ENCODE measurements at places on chromosomes 1 and 21.
A peak's percentile ranks its signal among the peaks of the same experiment; 100 is the strongest.

DNA sequence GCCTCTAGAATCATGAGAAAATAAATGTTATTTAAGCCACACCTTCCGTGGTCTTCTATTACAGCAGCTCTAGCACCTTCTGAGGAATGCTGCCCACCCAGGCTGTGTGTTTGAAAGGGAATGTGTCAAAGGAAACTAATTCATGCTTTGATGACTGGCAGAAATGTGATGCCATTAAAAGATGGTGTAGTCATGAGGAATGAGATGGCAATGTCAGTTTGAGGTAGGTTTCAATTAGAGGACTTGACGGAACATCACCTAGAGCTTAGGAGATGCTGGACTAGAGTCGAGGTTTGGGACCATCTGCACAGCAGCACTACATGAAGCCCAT lies 10.6 kb downstream of the PDZK1 start:
- no peak for DNase-seq

- DNase-seq: no peak
Measured at GRCh38 chr21:45269861-45270260, 17.8 kb downstream of the POFUT2 start.

- DNase-seq: no peak
Measured at GRCh38 chr1:247204177-247204647, 32.4 kb upstream of the ZNF124 start.

GRCh38 chr1:166176416-166176815 lies 9.6 kb upstream of the FAM78B start:
- DNase-seq: no peak

- DNase-seq: no peak
Measured at GRCh38 chr21:23951251-23951650, 1656.0 kb downstream of the MRPL39 start.

DNA sequence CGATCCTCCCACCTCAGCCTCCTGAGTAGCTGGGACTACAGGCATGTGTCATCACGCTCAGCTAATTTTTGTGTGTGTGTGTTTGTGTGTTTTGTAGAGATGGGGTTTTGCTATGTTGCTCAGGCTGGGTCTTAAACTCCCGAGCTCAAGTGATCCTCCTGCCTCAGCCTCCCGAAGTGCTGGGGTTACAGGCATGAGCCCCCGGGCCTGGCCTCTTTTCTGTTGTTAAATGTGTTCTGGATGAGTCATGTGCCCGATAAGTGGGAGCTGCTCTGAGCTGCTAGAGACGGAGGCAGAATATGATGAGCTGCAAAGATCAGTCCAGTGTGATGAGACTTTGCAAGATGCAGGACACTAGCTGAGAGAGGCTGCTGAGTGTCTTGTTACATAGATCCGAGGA lies 75.5 kb downstream of the VPS13D start:
- no peak for DNase-seq

DNA sequence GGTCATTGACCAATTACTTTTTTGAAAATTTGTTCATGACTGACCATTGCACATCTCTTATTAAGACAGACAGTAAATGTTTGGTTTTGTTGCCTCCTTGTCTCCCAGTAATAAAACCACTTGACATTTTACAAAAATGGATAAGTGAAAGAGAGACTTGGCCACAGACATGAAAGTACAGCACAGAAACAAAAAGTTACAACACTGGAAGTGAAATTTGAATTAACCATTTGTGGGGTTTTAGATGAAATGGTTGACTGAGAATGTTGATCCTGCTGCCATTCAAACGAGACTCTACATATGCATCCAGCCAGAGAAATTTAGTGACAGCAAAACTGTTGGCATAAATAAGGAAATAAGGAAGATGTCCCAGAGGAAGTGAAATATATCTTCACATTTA lies 79.3 kb upstream of the B3GALT2 start:
- DNase-seq: no peak

GRCh38 chr1:13735168-13735930 lies 35.4 kb downstream of the PRDM2 start:
- DNase-seq: no peak

GRCh38 chr1:41943717-41944116 lies 25.0 kb upstream of the HIVEP3 start:
- DNase-seq: no peak

DNA sequence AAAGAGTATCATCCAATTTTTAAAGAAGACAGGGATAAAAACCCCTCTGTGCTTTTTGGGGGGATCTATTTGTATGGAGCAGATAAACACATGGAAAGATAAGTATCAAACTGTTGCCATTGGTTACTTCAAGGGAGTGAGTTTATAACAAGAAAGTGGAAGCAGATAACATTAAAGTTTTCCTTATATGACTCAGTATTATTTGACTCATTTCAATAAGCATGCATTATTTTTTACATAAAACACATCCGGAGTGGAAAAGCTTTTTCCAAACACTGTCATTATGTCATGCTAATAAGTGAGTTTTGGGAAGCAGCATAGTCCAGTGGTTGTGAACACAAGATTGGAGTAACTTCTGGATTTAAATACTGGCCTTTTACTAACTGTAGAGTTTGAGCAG lies 452.2 kb downstream of the LTN1 start:
- DNase-seq: no peak

- no peak for DNase-seq
Measured at GRCh38 chr1:19618428-19618827, 25.7 kb upstream of the NBL1 start.

DNA sequence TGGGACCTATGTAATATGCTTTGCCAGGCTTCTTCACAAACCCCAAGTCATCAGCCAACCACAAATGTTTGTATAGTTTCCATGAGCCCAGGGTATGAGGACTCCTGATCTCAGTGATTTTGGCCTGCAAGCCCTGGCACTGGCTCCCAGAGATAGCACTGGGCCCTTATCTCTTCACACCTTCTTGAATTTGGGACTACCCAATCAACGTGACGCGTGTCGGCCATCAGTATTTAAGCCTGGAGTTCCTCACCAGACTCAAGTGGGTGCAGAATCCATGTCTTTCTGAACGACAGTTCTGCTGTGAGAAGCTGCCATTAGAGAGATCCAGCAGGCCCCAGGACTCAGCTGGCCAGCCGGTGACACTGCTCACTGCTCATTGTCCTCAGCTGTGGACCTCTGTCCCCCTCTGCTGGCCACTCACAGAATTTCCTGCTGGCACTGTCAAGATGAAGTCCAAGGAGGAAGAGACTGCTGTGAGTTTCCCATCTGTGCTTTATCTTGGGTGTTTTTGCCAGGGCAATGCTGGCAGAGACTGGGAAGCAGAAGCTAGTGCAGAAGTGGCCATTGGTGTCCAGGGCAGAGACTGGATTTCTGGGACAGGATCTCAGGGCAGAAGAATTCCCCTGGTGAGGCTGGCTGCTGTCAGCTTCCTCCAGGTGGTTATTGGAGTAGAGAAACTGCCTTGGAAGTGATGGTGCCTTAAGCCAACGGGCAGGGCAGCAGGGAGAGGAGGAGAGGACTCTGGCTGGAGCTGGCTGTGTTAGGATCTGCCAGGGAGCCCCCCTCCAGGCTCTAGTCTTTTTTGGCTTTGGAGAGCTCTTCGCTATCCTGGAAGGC lies 28.4 kb downstream of the TMCC2 start:
- DNase-seq: peak; percentile 62

- DNase-seq: no peak
Measured at GRCh38 chr1:2643414-2644077, 10.7 kb upstream of the MMEL1 start.

DNA sequence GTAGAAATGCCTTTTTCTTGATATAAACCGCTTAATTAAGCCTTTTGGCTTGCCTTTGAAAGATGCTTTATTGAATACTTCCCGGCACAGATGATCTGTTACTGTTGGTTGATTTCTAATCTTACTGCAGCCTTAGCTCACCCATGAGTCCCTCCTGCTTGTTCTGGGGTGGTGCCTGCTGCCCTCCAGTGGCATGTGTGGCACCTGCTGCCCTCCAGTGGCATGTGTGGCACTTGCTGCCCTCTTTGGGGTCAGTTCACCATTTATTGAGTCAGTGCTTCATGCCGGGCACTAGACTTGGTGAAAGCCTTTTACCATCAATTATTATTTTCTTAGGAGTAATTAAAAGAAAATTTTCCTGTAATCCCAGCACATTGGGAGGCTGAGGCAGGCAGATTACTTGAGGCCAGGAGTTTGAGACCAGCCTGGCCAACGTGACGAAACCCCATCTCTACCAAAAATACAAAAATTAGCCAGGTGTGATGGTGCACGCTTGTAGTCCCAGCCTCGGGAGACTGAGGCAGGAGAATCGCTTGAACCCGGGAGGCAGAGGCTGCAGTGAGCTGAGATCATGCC lies 54.3 kb downstream of the ADARB1 start:
- DNase-seq: peak; percentile 56

DNA sequence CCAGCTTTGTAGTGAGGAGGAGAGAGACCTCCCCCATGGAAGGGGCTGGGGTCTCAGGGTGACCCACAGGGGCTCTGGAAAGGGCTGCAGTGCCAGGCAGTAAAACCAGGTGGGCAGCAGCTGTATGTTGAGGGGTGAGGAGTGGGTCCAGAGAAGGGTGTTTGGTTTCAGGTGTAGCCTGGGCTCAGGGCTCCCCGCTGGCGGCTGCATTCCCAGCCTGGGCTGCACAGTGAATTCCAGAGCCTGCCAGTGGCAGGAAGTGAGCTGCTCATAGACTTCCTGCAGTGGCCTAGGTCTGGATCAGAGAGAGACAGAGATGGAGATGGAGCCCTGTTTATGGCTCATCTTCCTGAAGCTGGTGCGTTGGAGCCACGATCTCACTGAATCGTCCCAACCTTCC lies 356.4 kb downstream of the PTPRU start:
- DNase-seq: no peak

- no peak for DNase-seq
Measured at GRCh38 chr1:16978567-16979474, 1.6 kb downstream of the MFAP2 start.

DNA sequence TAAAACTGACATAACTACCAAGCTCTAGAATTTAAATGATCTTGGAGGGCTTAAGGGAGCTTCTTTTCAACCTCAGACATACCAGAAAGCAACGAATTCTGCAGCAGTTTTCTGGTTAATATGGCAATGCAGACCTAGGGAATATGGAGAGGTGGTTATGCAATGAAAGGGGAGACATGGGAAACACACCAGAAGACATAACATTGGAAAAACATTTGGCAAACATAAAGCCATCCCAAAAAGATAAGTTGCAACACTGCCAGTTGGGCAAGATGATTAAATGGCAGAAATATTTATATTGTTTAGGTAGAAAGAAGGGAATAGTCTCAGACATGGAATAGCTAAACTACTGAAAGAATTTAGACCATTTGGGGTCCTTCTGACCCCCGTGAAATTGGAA lies 104.5 kb downstream of the KCNJ6 start:
- no peak for DNase-seq

GRCh38 chr1:51071291-51072042 lies 30.6 kb upstream of the C1orf185 start:
- no peak for DNase-seq

- DNase-seq: no peak
Measured at GRCh38 chr1:227058321-227058751, 118.2 kb downstream of the COQ8A start.

- no peak for DNase-seq
Measured at GRCh38 chr1:161502181-161502580, 3.1 kb upstream of the FCGR2A start.

- no peak for DNase-seq
Measured at GRCh38 chr21:20760221-20760620, 238.0 kb upstream of the NCAM2 start.

- no peak for DNase-seq
Measured at GRCh38 chr1:232238009-232238408, 391.9 kb downstream of the SIPA1L2 start.

DNA sequence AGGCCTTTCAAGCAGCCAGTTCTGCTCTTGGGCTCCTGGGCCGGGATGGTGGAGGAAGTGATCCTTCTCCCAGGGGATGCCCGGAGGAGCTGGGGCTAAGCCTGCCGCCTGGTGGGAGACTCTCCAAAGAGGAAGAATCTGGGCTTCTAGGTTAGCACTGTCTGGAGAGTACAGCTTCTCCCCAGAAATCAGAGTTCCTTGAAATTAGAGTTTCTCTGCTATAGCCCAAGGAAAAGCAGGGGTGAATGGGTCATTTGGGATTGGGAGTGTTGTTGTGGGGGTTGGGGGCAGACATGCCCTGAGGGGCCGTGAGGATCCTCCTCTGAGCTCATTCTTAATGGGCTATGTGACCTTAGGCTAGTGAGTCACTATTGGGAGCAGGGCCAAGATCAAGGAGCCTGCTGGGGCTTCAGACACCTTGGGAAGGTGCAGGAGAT lies 6.5 kb downstream of the LGR6 start:
- DNase-seq: no peak

- DNase-seq: no peak
Measured at GRCh38 chr1:70057500-70057899, 147.9 kb downstream of the LRRC40 start.

GRCh38 chr1:232316864-232317263 lies 313.1 kb downstream of the SIPA1L2 start:
- no peak for DNase-seq

DNA sequence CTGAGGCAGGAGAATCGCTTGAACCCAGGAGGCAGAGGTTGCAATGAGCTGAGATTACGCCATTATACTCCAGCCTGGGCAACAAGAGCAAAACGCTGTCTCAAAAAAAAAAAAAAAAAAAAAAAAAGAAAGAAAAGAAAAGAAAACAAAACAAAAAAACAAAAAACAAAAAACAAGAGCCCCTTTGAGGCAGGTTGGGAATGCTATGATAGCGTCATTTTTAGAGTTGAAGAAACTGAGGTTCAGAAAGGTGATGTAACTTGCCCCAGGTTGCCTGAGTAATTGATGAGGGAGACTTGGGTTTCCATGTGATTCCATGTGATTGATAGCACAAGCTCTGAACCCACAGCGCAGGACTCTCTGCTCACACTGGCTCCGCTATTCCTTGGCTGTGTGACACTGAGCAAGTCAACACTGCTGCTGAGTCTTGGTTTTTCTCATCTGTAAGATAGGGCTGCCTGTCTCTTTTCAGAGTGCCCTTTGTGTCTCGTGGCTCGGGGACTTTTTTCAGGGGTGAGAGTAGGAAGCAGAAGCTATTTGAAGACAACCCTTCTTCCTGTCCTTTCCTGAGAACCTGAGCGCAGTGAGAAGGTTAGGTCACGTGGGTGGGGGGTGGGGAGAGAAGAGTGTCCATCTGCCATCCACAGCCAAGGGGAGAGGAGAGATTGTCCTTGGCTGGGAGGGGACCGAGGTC lies 2.5 kb downstream of the CNR2 start:
- DNase-seq: no peak

All from T-helper 17 cell (primary cell).